Left cardiac atrium (tissue), 4 donors: ENCODE measurements at places on chromosomes 4 and X. TPM values are rescaled to one million over a fixed set of nuclear protein-coding genes. Genes with fewer than 3 reads are reported as not detected.

The ARHGAP24 gene
- 38.3 TPM for total RNA-seq

DNA sequence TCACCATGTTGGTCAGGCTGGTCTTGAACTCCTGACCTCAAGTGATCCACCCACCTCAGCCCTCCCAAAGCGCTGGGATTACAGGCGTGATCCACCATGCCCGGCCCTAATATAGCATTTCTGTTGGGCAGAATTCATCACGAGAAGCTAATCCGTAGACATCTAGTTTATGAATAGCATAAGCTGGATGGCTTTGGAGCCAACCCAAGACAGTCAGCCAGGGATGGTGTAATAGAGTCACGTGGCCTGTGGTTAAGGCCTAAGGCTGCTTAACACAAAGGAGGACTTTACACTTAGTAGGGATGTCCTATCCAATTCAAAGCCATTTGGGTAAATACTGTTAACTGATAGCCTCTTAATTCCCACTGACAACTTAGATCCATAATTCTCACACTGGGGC, 173.6 kb downstream of the RAP1GDS1 start:
- no peak for DNase-seq

DNA sequence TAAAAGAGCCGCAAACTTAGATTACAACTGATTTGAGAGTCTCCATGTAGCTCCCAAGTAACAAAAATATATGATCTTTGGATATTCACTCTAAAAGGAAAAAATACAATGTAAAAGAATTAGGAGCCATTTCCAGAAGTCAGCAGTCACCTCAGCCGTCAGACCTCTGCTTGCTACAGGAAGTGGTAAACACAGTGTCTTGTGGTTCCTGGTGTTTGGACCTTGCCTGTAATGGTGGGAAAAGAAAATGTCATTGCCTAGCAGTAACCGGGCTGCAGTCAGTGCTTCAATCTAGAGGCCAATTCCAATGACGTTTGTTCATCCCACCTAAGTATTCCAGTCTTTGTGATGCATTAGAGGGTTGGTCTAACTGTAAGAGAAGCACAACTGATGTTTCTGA, 28.9 kb upstream of the SMIM31 start:
- no peak for DNase-seq

DNA sequence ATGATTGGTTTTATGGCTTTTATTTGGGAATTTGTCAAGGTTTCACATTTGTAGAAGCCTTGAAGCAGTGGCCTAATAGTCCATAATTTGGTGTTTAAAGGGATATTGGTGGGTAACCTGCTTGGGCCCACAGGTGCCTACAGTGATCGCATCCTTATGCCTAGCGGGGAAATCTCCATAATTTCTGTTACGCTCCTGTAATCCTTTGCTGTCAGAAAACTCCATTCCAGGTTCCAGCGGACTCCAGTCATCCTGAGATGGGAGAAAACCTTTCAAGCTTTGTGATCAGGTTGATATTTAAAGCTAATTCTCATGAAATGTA, 257.0 kb upstream of the JADE1 start:
- no peak for DNase-seq

The DRD5 gene
- 0.47 TPM for total RNA-seq

DNA sequence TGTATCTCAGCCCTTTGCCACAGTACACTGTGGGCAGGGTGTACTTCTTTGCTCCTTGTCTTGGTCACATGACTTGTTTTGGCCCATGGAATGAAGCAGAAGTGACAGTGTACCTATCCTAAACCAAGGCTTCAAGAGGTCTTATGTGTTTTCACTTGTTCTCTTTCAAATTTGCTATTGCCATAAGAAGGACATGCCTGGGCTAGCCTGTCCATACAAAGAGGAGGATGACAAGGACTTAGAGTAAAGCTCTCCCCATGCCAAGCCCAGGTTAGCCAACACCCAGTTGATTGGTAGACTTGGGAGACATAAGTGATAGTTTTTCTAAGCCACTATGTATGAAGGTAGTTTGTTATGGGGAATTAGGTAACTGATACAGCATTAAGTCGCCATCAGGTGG, 141.1 kb upstream of the MID1 start:
- no peak for DNase-seq

GRCh38 chr4:152972821-152973628, 36.9 kb downstream of the FHDC1 start:
- DNase-seq = no peak

The SLC16A2 gene
- 12.3 TPM for total RNA-seq

GRCh38 chr4:17962171-17962570, 59.4 kb downstream of the LCORL start:
- no peak for DNase-seq

GRCh38 chr4:106062452-106062875, 167.2 kb downstream of the NPNT start:
- DNase-seq = no peak

The RASSF6 gene
- not detected for total RNA-seq
